Bronchial smooth muscle cell (primary cell): ENCODE measurements at places on chromosomes 3 and 15. TPM values are rescaled to one million over a fixed set of nuclear protein-coding genes. Genes with fewer than 3 reads are reported as not detected.

Gene C3orf62
- 1.4 and 1.8 TPM in 2 replicates for total RNA-seq

Gene RMDN3
- total RNA-seq: 15.0 and 17.4 TPM in 2 replicates

Gene EXOG
- total RNA-seq: 5.9 and 7.6 TPM in 2 replicates

Gene SNX1
- 40.8 and 42.0 TPM in 2 replicates for total RNA-seq

Gene DYNLT2B
- total RNA-seq: 10.4 and 11.0 TPM in 2 replicates

Gene SNTN
- total RNA-seq: not detected in 2 replicates

Gene AQP9
- total RNA-seq: not detected in 2 replicates

Gene ANKRD63
- total RNA-seq: not detected in 2 replicates

Gene GOLGA6B
- under 0.01 TPM in 1 of 2 replicates, not detected in the other for total RNA-seq

Gene LRRN1
- 0.16 TPM in 1 of 2 replicates, not detected in the other for total RNA-seq

Gene CHAC1
- 2.7 and 4.4 TPM in 2 replicates for total RNA-seq

Gene ZCWPW2
- 0.69 and 1.1 TPM in 2 replicates for total RNA-seq

Gene FSD2
- total RNA-seq: not detected in 2 replicates

Gene ETV5
- total RNA-seq: 5.4 and 13.9 TPM in 2 replicates

Gene RPS27L
- 442 and 656 TPM in 2 replicates for total RNA-seq

Gene SPINK8
- total RNA-seq: not detected in 2 replicates

Gene ACTRT3
- 6.6 and 7.1 TPM in 2 replicates for total RNA-seq

Gene TF
- total RNA-seq: 0.32 and 1.6 TPM in 2 replicates

Gene FAM81A
- under 0.01 and 0.60 TPM in 2 replicates for total RNA-seq

Gene CCDC39
- under 0.01 and 0.52 TPM in 2 replicates for total RNA-seq

Gene SEMA3F
- total RNA-seq: 2.1 and 4.7 TPM in 2 replicates

Gene COL6A5
- not detected in 2 replicates for total RNA-seq

Gene ARL14
- not detected in 2 replicates for total RNA-seq

Gene TMEM41A
- 5.5 and 6.0 TPM in 2 replicates for total RNA-seq

Gene USP50
- total RNA-seq: 0.16 and 0.34 TPM in 2 replicates

Gene DPP8
- 33.7 and 35.8 TPM in 2 replicates for total RNA-seq

Gene MIX23
- 22.1 and 24.7 TPM in 2 replicates for total RNA-seq

Gene FETUB
- not detected in 2 replicates for total RNA-seq

Gene POC1A
- total RNA-seq: 2.6 and 5.4 TPM in 2 replicates

Gene FANCD2OS
- total RNA-seq: not detected in 2 replicates

Gene MSL2
- total RNA-seq: 4.5 and 5.8 TPM in 2 replicates

Gene ABHD6
- 3.7 and 4.7 TPM in 2 replicates for total RNA-seq

Gene FGF7
- total RNA-seq: 393 and 762 TPM in 2 replicates

Gene MEIS2
- total RNA-seq: 42.6 and 119 TPM in 2 replicates

Gene ILDR1
- total RNA-seq: under 0.01 TPM in 1 of 2 replicates, not detected in the other

Gene CHST2
- 4.6 and 5.5 TPM in 2 replicates for total RNA-seq

Gene SERINC4
- not detected in 2 replicates for total RNA-seq

Gene PARP9
- total RNA-seq: 23.4 and 26.5 TPM in 2 replicates

Gene ABHD2
- total RNA-seq: 39.6 and 86.7 TPM in 2 replicates

Gene SCAMP2
- total RNA-seq: 8.8 and 9.1 TPM in 2 replicates

Gene CACNA2D3
- 0.16 TPM in 1 of 2 replicates, not detected in the other for total RNA-seq

Gene ADAMTS7
- total RNA-seq: 1.1 and 4.1 TPM in 2 replicates

Gene IGF2BP2
- total RNA-seq: 16.7 and 18.6 TPM in 2 replicates

Gene CMC1
- 1.8 and 3.2 TPM in 2 replicates for total RNA-seq

Gene C2CD4A
- not detected in 2 replicates for total RNA-seq

Gene GOLGA6L7
- not detected in 2 replicates for total RNA-seq

Gene CNOT10
- 20.6 and 21.5 TPM in 2 replicates for total RNA-seq

Gene GALNT15
- 16.0 and 27.0 TPM in 2 replicates for total RNA-seq

Gene DOCK3
- total RNA-seq: 0.09 and 0.16 TPM in 2 replicates

Gene UNC13C
- total RNA-seq: not detected in 2 replicates

Gene CELF6
- 0.26 and 0.47 TPM in 2 replicates for total RNA-seq

Gene AP3B2
- total RNA-seq: 0.79 and 1.0 TPM in 2 replicates

Gene ITIH1
- not detected in 2 replicates for total RNA-seq
